ENCODE measurements at places on chromosomes 2 and 18.
A peak's percentile ranks its signal among the peaks of the same experiment; 100 is the strongest.

DNA sequence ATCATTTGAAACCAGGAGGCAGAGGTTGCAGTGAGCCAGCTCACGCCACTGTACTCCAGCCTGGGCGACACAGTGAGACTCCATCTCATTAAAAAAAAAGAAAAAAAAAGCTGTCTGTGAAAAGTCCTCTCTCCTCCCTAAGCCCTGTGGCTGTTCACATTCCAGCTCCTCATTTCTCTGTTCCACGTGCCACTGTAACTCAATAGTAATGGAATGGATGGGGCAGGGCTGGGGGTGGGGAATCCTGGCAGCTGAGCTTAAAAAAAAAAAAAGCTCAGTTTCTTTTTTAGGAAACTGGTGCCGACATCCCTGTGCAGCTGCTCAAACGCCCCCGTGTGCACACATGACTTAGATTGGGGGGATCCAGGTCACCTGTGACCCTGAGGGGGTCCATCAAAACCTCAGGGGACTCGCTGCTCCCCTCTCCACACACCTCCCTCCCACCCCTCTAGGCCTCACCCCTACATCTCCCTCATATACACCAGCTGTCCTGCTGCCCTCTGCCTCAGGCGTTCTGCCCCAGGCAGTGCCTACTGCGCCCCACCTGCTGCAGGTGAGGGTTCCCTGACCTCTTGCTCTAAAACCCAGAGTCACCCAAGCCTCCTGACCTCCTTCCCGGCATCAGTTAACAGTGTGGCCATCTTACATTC, 255.4 kb downstream of the AGAP1 start:
- DNase-seq, result no peak

DNA sequence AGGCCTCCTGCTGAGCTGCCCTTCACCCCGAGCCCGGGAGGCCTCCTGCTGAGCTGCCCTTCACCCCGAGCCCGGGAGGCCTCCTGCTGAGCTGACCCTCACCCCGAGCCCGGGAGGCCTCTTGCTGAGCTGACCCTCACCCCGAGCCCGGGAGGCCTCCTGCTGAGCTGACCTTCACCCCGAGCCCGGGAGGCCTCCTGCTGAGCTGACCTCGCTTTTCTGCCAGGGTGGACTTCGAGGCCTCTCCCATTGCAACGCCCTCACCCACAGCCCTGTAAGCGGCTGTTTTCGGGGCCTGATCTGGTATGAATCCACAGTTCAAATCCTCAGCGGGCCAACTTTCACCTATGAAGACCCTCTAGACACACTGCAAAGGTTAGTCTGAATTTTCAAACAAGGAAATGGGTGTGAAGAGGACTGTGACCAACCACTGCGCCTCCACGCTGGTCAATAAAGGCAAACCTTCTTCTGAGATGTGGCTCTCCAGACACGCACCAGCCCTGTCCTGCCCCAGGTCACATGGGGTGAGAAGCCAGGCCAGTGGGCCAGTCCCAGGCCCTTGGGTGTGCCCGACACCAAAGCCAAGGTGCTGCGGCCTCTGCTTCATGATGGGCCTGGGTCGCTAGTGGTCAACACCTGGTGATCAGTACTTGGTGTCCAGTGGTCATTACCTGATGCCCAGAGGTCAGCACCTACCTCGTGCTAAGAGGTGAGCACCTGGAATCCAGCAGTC, 225.1 kb upstream of the SALL3 start:
- DNase-seq, result no peak

- no peak for DNase-seq
These were observed 53.3 kb downstream of the MEMO1 start for GRCh38 chr2:31957354-31958139.

GRCh38 chr2:70304498-70304897, 2.6 kb upstream of the FAM136A start:
- no peak for DNase-seq

GRCh38 chr2:152622219-152622618, 95.0 kb downstream of the PRPF40A start:
- no peak for DNase-seq

DNA sequence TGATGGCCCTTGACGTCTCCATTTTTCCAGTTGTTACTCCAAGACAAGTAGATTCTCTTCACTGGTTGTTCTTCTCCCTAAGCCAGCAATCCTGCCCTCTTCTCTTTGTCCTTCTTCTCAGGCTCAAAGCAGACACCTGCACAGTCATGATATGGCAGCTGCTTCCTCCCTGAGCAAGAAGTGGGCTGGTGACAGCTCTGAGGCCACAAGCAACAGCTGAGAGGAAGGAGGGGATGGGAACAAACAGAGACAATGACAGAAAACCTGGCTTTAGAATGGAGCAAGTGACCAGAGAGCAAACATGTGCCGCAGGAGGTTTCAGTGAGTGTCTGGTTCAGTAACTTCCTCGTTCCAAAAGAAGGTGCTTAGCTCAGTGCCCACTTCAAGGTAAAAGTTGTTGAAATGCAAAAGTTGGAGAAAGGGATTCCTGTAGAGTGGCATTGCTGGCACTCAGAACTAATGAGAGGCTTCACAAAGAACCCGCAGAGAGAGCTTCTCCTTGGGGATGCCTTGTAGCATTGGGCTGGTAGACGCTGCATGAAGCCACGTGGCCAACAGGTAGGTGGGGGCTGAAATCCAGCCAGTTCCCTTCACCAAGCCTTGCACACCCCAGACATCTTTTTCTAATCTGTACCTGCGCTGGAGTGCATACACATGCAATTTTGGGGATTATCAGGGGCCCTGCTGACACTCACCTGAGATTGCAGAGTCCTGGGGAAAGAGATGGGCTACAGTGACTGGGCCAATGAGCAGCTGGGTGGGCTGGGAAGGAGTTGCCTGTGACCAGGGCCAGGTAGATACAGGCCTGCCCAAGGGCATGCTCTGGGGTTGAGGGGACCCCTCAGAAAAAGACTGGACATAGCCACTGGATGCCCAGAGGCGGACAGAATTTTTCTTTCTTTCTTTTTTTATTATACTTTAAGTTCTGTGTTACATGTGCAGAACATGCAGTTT, 153.3 kb upstream of the RAB12 start:
- no peak for DNase-seq

GRCh38 chr2:70826696-70827350, 6.4 kb upstream of the CLEC4F start:
- DNase-seq, result no peak

DNA sequence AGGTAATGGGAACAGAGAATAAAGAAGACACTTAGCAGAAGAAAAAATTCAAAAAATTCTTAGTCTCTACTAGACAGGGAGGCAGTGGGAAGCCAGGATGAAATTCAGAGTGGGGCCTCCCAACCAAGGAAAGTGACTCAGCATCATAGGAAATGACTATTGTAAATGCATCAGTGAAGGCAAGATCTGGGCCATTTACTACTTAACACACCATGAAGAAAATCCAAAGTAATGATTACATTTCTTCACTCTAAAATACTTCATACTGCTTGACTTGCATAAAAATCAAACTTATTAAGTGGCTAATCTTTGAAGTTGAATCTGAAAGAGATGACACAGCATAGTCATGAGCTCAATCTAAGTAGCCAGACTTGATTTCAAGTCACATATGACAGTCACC, 405.8 kb upstream of the SLC39A10 start:
- no peak for DNase-seq

GRCh38 chr2:145573608-145574007, 1053.7 kb upstream of the ZEB2 start:
- no peak for DNase-seq

- DNase-seq, result no peak
These were observed 235.3 kb upstream of the TANK start for GRCh38 chr2:160924936-160925353.

DNA sequence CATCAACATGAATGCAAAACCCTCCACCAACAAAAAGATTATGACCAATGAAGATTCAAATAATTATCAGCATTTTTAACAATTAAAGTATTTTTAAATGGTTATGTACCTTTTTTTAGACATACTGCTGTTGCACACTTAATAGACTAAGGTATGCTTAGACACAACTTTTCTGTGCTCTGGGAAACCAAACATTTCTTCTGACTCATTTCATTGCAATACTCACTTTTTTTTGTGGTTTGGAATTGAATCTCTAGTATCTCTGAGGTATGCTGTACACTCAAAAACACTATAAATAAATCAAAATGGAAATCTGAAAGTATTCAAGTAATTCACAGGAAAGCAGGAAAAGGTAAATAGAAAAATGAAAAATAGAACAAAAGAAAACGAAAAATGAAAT, 247.9 kb upstream of the POU3F3 start:
- no peak for DNase-seq

DNA sequence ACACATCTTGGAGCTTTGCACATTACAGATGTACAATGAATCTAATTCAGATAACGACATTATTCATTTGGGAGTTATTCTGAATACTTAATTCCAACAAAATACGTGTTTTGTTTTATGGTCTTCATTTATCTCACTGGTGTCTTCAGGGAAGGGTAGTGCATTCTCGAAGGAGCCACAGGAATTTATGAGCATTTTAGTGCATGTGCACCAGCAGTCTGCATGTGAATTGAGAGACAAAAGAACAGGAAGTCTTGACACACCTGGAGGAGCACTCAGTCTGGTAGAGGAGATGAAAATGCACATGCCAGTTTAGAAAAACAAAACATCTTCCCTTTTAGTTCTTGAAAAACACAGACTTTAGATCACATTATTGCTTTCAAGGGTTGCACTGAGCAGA, 228.7 kb downstream of the LRATD1 start:
- no peak for DNase-seq

- DNase-seq, result peak; percentile 2
These were observed 220.3 kb upstream of the NRP2 start for GRCh38 chr2:205461678-205462665.

DNA sequence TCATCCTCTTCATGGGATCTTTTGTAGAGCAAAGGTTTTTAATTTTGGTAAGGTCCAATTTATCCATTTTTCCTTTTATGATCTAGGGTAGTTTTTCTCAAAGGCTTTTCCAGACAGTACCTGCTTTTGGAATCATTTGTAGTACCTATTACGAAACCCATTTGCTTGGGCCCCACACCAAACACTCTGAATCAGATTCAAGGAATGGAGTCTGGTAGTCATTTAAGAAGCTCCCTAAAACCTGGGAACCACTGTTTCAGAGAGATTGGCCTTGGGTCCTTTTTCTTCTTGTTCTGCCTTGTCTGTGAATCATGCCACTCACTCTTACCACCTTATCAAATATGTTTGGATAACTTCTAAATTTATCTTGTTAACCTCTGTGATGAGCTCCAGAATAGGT, 40.3 kb downstream of the OSBPL6 start:
- DNase-seq, result no peak

DNA sequence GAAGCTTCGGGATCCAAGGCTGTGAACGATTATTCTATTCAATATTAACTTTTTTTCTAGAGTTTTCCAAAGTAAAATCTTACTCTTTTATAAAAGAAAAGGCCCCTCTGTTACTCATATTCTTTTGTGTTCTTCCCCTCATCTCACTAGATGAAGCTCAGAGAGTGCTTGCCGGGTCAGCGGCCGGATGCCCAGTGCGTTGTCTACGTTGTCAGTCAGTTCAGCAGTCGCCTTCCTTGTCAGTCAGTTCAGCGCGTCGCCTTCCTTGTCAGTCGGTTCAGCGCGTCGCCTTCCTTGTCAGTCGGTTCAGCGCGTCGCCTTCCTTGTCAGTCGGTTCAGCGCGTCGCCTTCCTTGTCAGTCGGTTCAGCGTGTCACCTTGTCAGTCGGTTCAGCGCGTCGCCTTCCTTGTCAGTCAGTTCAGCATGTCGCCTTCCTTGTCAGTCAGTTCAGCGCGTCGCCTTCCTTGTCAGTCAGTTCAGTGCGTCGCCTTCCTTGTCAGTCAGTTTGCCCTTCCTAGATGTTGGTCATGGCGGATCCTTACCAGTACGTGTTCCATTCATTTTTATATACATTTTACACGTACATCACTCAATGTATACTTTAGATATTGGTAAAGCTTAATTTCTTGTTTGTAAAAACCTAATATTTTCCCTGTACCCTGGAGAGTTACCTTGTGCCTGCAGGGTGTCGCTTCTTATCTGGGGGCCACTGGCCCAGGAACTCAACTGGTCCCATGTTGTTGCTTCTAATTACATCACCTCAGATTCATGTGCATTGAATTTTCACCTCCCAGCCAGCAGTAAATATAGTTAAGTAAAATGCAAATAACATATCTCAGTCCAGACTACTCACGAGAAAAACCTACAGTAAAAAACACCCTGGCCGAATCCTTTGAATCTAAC, 206.9 kb downstream of the ASB1 start:
- DNase-seq, result no peak

- DNase-seq, result no peak
These were observed 18.7 kb upstream of the LMAN1 start for GRCh38 chr18:59377613-59378337.

DNA sequence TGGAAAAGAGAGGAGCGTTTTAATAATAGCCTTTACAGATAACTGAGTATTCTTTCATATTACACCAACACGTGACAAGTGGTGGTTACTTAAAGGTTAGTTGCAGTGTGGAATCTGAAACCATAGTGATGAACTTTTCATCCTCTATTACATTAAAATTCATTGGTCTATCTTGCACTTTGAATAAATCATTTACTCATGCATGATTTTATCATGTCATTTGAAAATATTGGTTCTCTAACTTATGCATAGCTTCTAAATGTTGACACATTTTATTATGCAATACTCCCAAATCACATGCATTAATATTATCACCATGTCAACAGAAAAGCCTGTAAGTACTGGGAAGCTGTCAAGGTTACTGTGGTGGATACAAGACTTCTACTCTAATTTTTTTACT, 1432.2 kb downstream of the LRP1B start:
- no peak for DNase-seq

- no peak for DNase-seq
These were observed 71.3 kb upstream of the NYAP2 start for GRCh38 chr2:225328192-225328591.

DNA sequence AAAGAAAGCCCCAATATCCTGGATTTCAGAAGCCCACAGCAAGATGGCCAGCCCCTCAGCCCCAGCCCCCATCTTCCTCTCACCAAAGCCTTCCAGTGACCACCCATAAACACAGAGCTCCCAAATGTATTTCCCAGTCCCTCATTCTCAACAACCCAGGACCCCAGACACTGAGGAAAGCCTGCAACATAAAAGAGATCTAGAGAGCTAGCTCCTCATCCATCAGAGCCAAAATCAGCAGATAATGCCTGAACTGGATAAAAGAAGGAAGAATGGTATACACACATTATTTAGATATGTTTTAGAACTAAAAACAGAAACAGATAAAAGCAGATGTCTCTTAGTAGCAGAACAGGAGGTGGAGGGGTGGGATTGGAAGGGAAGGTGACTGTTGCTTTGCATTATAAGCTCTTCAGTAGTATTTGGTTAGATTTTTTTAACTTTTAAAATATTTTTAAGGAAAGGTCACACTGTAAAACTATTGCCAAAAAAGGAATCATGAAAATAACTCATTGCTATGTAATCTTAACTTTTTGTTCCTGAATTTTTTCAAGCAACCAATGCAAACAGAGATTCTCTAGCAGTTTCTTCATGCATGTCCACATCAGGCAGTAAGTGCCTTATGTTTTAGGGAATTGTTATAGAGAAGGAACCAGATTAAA, 144.2 kb upstream of the PKDCC start:
- DNase-seq, result no peak

GRCh38 chr2:55204950-55205349, 27.1 kb downstream of the CLHC1 start:
- no peak for DNase-seq

Measured in stimulated activated CD4-positive, alpha-beta T cell treated with anti-CD3 and anti-CD28 coated beads, TNF-alpha, amount 100 ng/mL, for 24 hours (primary cell).